Keratinocyte (primary cell): ENCODE measurements at places on chromosomes 6 and 20. TPM values are rescaled to one million over a fixed set of nuclear protein-coding genes. Genes with fewer than 3 reads are reported as not detected.

Gene C6orf58
- 0.06 to 0.10 TPM in 2 of 3 replicates, not detected in the other for polyA plus RNA-seq

Gene AIF1
- polyA plus RNA-seq = not detected in 3 replicates

Gene SEMG2
- polyA plus RNA-seq = not detected in 3 replicates

Gene PYGB
- polyA plus RNA-seq = 78.3 to 135 TPM (median 100 TPM) in 3 replicates

Gene SAMD5
- polyA plus RNA-seq = 0.56 to 1.2 TPM (median 0.79 TPM) in 3 replicates

Gene PLG
- polyA plus RNA-seq = not detected in 3 replicates

Gene SPATS1
- not detected in 3 replicates for polyA plus RNA-seq

Gene ZMYND8
- polyA plus RNA-seq = 30.0 to 42.6 TPM (median 39.8 TPM) in 3 replicates

Gene JPH2
- polyA plus RNA-seq = 2.5 to 2.9 TPM (median 2.8 TPM) in 3 replicates

Gene PMEPA1
- 29.0 to 84.0 TPM (median 50.7 TPM) in 3 replicates for polyA plus RNA-seq
